Subcutaneous preadipocyte (primary cell): ENCODE measurements at places on chromosomes 6 and 20. TPM values are rescaled to one million over a fixed set of nuclear protein-coding genes. Genes with fewer than 3 reads are reported as not detected.

Gene BTBD3
- 15.4 and 20.3 TPM in 2 replicates for total RNA-seq

Gene THEMIS
- total RNA-seq, result not detected in 2 replicates

Gene CST2
- total RNA-seq, result not detected in 2 replicates

Gene ZBTB46
- total RNA-seq, result under 0.01 and 0.98 TPM in 2 replicates

Gene C20orf96
- 0.59 and 1.8 TPM in 2 replicates for total RNA-seq

Gene MBOAT1
- 6.2 and 7.6 TPM in 2 replicates for total RNA-seq
